Stomach (tissue), 19 donors: ENCODE measurements at places on chromosomes 11 and 22. TPM values are rescaled to one million over a fixed set of nuclear protein-coding genes. Genes with fewer than 3 reads are reported as not detected.

- no peaks in the 10 kb centered on the region for H3K27me3 ChIP-seq
- no peak overlapping the region for H3K27ac ChIP-seq
- H3K4me3 ChIP-seq = no peak overlapping the region
Observed at GRCh38 chr11:92720385-92720784, 249.1 kb upstream of the MTNR1B start.

Gene CARD18
- not detected for polyA plus RNA-seq

GRCh38 chr11:130070109-130070845, 583 bp downstream of the APLP2 start:
- peak overlapping the region; percentile 88 for H3K4me3 ChIP-seq
- H3K27ac ChIP-seq = peak overlapping the region; percentile 97
- no peaks in the 10 kb centered on the region for H3K27me3 ChIP-seq
- DNase-seq = peak; percentile 60
- H3K4me1 ChIP-seq = peaks cover 17% of the 10 kb centered on the region
- no peaks in the 10 kb centered on the region for H3K36me3 ChIP-seq

- no peaks in the 10 kb centered on the region for H3K36me3 ChIP-seq
- H3K27ac ChIP-seq = peak overlapping the region; percentile 69
- DNase-seq = no peak
- H3K4me3 ChIP-seq = no peak overlapping the region
- H3K27me3 ChIP-seq = no peaks in the 10 kb centered on the region
Observed at GRCh38 chr22:42945736-42946135, 69.2 kb downstream of the PACSIN2 start.

DNA sequence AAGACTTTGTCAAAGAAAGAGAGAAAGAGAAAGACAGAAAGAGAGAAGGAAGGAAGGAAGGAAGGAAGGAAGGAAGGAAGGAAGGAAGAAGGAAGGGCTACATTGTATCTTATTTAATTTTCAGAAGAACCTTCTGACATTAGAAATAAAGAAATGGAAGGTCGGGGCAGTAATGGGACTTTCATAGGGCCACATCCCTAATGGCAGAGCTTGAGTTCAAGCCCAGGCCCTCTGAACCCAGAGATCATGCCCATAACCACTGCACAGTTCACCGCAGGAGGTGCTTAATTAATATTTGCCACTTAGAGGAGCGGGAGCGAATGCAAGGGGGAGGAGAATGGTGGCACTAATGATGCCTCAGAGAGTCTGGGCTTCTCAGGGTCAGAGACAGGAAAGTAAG, 233.3 kb downstream of the MN1 start:
- no peaks in the 10 kb centered on the region for H3K36me3 ChIP-seq
- H3K4me3 ChIP-seq = no peak overlapping the region
- no peaks in the 10 kb centered on the region for H3K4me1 ChIP-seq
- no peak overlapping the region for H3K27ac ChIP-seq
- H3K27me3 ChIP-seq = peaks cover 24% of the 10 kb centered on the region

GRCh38 chr11:101931692-101932091, 15.4 kb upstream of the ANGPTL5 start:
- no peak overlapping the region for H3K27ac ChIP-seq
- no peaks in the 10 kb centered on the region for H3K36me3 ChIP-seq
- H3K27me3 ChIP-seq = no peaks in the 10 kb centered on the region
- no peak overlapping the region for H3K4me3 ChIP-seq
- DNase-seq = no peak

GRCh38 chr11:33534575-33534974, 166.1 kb downstream of the C11orf91 start:
- H3K4me1 ChIP-seq = no peaks in the 10 kb centered on the region
- H3K27me3 ChIP-seq = peaks cover 17% of the 10 kb centered on the region
- H3K27ac ChIP-seq = no peak overlapping the region

- peak overlapping the region; percentile 98 for H3K4me3 ChIP-seq
- H3K27me3 ChIP-seq = no peaks in the 10 kb centered on the region
- peaks cover 16% of the 10 kb centered on the region for H3K36me3 ChIP-seq
Observed at GRCh38 chr22:28801845-28802594, 1.7 kb upstream of the XBP1 start.

Gene TSPAN18
- polyA plus RNA-seq = 2.3 TPM

Gene KIF18A
- polyA plus RNA-seq = 0.75 TPM

DNA sequence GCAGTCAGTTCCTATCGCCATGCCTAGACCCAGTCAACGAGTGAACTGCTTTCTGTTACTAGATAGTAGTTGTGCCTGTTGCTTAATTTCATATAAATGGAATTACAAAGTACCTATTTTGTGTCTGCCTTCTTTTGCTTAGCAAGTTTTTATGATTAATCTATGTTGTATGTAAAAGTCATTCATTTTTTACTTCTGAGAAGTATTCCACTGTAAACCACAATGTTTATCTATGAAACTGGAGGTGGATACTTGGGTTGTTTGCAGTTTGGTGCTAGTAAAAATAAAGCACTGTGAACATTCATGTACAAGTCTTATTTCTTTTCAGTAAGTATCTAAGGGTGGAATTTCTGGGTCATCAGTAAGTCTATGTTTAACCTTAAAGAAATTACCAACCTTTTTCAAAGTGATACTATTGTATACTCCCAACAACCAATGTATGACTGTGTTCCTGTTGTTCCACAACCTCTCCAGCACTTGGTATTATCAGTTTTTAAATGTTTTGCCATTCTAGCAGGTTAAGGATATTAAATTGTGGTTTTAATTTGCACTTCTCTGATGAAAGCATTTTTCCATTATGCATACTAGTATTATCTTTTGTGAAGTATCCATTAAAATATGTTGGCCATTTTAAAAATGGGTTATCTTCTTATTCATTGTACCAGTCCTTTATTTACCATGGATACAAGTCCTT, 68.2 kb downstream of the DNAJC24 start:
- H3K4me1 ChIP-seq = no peaks in the 10 kb centered on the region
- no peaks in the 10 kb centered on the region for H3K27me3 ChIP-seq
- H3K27ac ChIP-seq = no peak overlapping the region
- H3K4me3 ChIP-seq = no peak overlapping the region
- no peak for DNase-seq

Gene PATE2
- not detected for polyA plus RNA-seq

GRCh38 chr11:8282631-8283030, 19.0 kb upstream of the LMO1 start:
- no peaks in the 10 kb centered on the region for H3K36me3 ChIP-seq
- H3K27ac ChIP-seq = no peak overlapping the region
- peak; percentile 49 for DNase-seq
